Stimulated activated CD4-positive, alpha-beta T cell treated with anti-CD3 and anti-CD28 coated beads, Interleukin-4, amount 100 ng/mL, for 48 hours (primary cell): ENCODE measurements at places on chromosomes 3 and 15.

DNA sequence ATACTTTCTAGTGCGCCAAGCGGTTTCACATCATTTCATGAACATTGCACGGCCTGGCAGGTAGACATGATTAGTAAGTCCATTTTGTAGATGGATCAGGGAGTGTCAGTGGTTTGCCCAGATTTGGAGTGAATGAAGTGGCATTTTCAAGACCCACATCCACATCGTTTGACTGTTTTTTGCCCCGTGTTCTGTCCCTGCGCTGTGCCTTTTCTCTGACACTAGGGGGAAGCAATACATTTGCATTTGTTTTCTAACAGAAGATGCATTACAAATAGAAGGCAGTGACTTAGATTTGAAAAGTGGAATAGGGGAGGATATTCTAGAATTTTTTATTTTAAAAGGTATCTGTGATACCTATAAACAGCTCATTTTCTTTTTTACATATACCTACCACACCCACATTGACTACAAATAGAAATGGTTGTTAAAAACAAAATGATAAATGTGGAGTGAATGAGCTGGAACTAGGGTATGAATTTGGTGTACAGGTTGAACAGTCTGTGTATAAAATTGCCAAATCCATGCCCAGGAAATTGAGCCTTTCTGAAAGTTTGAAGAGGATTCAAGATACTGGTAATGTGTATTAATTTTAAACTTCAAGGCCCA, 98.0 kb downstream of the USP13 start:
- no peak for DNase-seq

DNA sequence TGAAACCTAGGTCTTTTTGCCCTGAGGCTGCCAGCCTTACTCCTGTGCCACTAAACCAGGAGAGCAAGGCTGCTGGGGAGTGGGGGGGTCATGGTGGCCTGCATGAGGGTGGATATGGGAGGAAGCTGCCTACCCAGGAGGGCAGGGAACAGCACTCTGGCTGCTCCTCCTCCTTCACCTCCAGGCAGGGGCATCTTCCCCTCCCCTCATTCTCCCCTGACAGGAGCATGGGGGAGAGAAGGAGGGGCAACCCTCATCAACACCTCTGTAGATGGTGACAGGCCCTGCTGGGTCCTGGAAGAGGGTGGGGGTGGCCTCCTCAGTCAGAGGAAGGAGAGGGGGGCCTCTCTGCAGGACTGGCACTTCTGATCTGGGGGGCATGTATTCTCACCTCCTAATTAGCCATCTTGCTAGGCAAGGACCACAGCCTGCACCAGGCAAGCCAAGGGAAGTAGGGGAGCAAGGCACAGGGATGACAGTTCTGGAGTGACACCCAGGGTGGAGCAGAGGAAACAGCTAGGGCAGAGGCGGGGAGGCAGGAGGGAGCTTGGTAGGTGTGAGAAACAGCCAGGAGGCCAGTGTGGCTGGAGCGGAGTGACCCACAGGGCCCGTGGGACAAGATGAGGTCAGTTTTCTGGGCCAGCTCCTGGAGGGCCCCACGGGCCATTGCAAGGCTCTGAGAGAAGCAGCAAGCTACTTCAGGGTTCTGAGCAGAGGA, 4.9 kb downstream of the CCDC33 start:
- no peak for DNase-seq

GRCh38 chr3:123780656-123781055, 103.5 kb downstream of the MYLK start:
- no peak for DNase-seq

DNA sequence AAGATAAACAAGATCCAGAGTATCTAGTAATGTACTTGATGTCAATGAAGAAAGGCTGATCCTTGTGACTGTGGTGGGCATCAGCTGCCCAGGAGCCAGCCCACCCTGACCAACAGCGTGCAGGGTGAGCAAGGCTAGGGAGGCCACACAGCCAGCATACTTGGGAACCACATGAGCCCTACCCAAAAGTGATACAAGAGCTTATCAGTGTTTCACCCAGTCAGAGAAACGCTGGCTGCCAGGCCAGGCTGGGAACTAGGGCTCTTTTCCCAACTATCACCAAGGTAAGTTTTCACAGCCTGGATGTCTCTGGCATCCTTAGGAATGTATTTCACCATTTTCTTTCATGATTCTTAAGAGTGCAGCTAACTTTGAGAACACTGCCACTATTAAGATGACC, 24.9 kb downstream of the CHAC1 start:
- DNase-seq, result no peak

- DNase-seq, result no peak
Observed at GRCh38 chr3:180630371-180630770, 28.4 kb downstream of the TTC14 start.

DNA sequence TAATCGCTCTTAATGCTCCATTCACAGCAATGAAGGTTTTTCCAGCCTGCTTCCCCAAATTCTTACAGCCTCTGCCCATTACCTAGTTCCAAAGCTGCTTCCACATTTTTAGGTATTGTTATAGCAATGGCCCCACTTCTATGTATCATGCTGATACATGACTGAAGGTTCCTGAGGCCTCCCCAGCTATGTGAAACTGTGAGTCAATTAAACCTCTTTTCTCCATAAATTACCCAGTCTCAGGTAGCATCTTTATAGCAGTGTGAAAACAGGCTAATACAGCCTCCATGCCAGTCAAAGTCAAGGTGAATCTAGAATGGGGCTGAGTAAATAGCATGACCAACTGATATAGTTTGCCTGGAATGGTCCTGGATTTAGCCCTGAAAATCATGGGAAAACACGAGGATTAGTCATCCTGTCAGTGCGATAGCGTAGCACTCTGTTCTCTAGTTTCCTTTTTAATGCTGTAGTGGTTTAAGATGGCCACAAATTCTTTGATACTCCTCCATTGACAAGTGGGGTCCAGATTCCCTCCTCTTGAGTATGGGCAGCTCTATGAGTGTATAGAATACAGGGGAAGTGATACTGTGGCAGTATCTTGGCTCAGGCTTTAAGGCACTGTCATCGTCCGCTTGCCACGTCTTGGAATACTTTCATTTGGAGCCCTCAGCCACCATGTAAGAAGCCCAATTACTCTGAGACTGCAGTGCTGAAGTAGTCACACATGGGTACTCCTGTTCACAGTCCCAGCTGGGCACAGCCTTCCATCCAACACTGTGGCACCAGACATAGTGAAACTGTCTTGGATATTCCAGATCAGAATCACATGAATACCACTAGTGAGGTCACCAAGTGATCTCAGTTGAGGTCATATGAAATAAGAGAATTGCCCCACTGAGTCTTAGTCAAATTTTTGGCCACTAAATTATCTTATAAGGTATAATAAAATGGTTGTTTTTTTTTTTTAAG, 94.0 kb upstream of the PLCL2 start:
- DNase-seq, result no peak

- no peak for DNase-seq
Observed at GRCh38 chr3:144045766-144046165, 74.1 kb downstream of the DIPK2A start.

GRCh38 chr15:27692438-27692837, 406.7 kb downstream of the OCA2 start:
- no peak for DNase-seq

DNA sequence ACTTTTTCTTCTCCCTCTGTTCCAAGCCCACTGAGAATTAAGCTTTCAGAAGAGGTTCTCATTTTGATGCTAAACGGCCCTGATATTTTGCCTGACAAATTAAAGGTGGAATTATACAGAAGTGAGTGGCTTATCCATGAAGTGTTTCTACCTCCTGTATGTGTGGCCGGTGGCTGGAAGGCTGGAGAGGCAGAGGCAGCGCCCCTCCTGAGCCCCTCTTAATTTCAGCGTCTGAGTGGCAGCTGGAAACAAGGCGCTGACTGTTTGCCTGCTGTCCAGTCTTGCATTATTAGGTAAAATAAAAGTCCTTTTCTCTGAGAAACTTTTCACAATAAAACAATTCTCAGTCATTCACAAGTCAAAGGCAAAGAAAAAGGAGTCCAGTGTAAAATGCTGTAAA, 685.7 kb downstream of the MCTP2 start:
- no peak for DNase-seq

- DNase-seq, result no peak
Observed at GRCh38 chr3:31670136-31670535, 137.4 kb downstream of the STT3B start.

DNA sequence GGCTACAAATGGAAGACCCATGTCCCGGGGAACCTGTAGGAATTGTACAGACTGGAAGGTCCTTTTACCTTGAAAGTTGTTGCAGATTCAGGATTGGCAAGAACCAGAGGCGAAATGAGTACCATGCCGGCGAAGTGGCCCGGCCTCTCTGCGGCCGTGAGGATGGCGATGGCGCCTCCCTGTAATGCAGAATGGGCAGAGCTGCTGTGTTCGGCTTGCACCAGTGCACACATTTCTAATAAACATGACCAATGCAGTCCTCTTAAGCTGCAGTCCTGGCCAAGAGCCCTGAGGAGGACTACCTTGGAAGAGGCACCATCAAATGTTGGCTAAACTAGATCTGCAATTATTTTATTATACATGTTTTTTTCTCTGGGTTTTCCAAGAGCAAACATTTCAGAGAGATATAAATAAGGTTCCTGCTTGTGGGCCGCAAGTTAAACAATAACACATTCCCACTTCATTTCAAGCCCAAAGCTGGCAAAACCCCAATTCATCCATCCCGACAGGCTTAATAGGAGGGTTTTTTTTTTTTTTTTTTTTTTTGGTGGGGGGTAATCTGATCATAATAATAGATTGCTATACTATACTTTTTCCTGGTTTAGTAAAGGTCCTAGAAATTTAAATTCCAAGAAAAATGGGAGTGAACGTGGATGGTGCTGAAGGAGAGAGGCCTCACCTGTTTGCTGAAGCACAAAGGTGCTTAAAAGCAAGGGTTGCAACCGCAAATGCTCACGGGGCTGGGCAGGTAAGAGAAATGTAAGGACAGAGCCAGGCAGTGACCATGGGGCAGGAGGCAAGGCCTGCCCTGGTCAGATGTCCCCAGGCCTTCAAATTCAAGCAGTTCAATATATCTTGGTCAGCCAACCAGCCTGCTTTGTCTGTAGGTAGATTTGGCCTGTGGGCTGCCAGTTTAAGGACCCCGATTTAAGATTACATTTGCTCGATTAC, 48.5 kb downstream of the ABTB1 start:
- DNase-seq, result no peak

- DNase-seq, result no peak
Observed at GRCh38 chr15:74136814-74137536, 6.6 kb downstream of the ISLR2 start.

DNA sequence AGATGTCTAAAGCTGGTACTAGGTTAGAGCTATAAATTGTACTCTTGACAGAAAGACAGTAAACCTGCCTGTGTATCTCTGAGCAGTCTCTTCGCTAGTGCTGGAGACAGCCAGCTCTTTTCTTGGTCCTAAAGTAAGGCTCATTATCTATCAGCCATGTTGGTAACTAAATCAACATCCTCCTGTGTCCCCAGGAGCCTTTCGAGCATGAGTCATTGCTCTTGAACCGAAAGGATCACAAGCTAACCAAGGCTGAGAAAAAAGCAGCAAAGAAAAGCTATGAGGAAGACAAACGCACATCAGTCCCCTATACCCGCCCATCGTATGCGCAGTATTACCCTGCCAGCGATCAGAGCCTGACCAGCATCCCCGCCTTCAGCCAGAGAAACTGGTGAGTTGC, 25.0 kb upstream of the TEX264 start:
- DNase-seq, result no peak

DNA sequence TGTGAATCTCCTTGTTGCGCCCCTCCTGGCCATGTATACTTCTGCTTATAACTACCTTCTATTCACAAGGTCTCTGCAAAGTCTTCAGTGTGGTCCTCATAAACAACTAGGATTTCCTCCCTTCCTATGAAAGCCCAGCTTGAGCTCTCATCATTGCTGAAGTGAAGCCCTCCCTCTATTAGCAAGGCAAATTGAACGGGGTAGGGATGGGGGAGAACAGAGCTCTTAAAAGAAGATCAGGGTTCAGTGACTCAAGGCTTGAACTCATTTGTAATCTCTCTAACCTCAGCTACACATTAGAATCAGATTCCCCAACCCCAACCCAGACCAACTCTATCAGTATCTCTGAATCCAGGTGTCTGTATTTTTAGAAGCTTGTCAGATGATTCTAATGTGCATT, 88.3 kb upstream of the ST8SIA2 start:
- DNase-seq, result no peak

DNA sequence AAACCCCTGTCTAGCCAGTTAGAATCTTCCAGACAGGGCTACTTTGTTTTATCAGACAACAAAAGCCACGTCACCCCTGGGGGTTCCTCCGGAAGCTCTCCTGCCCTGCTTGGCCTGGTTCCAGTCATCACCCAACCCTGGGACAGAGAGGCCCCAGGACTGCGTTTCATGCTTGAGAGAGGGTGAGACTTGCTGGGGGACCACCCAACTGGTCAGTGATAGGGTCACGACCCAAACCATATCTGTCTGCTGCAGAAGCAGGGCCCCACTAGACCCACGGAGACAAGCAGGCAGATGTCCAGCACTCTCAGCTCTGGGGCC, 1.2 kb downstream of the NT5DC2 start:
- DNase-seq, result no peak

DNA sequence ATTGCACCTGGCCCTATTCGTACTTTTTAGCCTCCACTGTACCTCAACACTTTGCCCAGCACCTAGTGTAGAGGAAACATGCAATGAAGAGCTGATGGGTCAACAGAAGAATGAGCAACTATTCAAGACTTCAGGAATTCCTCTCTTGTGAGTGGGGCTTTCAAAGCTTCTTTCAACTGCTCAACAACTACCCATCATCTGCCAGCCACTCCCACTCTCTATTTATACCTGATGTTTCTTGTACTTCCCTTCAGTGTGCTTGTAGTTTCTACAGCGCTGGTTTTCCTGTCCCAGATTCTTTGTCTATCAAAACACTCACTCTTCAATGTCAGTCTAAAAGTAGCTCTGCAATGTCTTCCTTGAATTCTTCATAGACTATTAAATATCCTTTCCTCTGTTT, 168.3 kb upstream of the LPP start:
- DNase-seq, result no peak

DNA sequence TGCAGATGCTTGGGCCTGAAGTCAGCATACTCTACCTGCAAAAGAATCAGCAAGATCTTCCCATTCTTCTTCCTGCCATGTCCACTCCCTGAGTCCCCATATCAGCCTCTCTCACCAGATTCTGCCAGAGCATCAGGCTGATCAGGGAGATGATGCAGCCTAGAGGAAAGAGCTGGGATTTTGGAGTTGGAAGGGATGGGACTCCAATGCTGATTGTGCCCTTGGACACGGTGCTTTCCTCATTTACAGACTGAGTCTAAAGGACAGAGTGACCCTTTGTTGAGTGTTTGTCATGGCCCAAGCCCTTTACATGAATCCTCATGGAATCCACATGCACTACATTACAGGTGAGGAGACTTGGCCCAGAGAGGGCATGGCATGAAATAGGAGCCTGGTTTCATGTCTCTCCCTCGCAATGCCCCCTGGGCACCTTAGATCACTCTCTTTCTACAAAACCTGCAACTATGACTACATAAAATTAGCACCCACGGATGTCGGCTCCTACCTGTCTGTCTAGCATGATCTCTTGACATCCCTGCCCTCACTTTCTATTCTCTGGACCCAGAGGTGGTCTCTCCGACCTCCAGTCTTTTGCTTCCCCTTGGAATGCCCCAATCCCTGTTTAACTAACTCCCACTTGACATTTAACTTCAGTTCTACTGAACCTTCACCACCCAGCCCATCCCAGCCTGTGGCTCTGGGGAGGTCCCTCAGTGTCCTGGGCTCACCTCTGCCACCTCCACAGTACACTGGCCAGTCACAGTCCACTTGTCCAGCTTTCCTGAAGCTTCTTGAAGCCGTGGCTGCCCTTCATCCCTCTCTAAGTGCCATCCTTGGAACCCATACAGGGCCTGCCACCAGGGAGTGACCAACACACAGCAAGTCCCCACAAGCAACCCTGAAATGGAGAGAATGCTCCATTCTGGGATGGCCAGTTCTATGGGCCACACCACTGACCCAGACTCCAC, 173.5 kb downstream of the ABHD5 start:
- DNase-seq, result no peak
